ENCODE measurements at places on chromosomes 5 and 9.

DNA sequence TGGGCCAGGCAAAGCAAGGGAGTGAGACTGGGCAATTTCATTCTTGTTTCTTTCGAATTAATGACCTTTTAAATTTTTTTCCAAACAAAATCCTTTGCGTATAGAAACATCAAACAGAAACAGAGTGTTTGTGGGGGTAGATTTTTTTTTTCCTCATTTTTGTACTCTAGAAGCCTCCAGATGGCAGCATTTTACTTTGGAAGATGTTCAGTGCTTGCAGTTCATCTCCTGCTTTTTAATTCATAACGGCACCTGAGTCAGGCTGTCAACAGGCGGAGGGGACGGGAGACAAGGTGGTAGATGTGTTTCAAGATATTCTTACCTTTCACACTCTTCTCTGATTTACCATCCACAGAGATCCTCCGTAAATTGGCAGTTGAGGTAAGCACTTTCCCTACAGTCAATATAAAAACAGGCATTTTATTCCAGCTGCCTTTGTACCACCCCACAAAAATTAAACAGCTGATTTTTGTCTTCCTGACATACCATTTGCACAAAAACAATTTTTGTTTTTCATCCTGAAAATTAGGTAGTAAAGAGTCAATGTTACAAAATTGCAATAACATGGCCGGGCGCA lies 99.5 kb upstream of the FBXL17 start:
- DNase-seq, result no peak

DNA sequence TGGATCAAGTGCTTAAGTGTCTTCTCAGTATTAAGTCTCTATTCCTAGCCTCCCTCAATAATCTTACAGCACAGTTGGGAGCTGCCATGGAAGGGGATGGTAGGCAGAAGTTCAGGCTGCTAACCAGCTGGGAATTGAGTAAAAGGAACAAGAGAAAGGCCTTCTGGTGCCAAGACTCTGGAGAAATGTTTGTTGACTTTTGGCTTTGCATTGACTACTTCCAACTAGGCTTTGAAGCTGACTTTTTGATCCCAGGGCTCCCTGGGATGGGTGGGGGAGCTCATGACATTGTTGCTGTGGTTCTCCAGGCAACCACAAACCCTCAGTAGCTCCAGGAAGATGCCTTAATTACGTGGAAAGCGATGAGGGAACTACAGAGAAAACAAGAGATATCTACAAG lies 85.2 kb upstream of the HTR4 start:
- no peak for DNase-seq

DNA sequence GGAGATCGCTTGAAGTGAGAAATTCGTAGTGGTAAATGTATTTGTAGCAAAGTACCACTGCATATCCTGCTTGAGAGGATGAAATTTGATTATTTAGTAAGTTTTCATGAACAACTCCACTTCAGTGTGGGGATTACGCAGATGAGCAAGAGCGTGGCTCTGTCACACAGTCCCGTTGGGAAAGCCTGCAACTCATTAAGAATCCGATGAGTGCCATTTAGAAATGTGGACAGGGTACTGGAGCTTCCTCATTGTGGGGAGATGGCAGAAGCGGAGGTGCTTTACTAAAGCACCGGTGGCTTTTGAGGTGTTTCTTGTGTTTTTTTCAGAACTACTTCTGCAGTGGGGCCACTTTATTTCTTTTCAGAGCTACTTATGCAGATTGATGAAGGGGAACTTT lies 1.4 kb downstream of the TJP2 start:
- no peak for DNase-seq

DNA sequence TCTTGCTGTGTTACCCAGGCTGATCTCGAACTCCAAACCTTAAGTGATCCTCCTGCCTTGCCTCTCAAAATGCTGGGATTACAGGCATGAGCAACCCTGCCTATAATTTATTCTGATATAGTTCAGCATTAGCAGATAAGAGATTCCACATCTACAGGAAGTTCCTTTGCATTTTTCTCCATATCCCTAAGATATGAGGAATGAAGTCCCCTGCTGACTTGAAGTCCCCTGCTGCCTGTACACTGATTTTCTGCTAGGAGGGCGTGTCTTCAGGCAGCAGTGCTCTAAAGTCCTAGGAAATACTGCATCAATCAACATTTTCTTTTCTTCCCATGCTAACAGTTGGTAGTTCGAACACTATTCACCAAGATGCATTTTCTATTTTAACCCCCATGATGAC lies 105.8 kb downstream of the ARHGAP26 start:
- DNase-seq, result no peak

DNA sequence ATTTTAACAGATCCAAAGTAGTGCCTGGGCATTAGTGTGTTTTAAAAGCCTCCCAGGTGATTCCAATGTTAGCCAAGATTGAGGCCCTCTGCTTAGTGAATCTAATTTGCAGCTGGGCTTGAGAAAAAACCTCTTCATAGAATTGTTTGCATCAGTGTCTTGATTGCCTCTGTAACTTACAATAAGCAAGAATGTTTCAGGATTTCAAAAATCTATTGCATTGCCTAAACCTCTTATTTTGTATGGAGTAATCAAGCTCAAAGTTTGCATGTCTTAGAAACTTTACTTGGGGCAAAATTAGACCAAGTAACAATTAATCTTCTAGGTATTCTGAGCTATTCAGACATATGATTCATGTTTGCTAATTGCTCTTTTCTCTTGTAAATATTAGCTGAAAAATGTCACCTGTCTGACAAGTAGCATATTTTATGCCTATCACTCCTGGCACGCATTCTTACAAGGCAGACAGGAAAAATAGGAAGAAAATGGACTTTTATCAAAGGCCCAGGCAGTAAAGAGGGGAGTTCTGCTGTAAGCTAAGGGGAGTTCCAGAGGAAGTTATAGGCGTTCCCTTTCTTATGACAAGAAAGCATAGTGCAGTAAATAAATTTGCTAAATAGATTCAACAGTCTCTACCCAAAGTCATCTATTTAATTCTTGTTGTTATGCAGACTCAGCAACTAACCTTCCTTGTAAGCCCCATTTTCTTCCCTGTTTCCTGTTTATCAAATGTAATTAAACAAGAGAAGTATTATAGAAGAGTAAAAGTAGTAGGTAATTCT lies 21.0 kb downstream of the PDCD1LG2 start:
- no peak for DNase-seq

- DNase-seq, result no peak
Measured at GRCh38 chr5:61275841-61276240, 56.2 kb upstream of the ZSWIM6 start.

DNA sequence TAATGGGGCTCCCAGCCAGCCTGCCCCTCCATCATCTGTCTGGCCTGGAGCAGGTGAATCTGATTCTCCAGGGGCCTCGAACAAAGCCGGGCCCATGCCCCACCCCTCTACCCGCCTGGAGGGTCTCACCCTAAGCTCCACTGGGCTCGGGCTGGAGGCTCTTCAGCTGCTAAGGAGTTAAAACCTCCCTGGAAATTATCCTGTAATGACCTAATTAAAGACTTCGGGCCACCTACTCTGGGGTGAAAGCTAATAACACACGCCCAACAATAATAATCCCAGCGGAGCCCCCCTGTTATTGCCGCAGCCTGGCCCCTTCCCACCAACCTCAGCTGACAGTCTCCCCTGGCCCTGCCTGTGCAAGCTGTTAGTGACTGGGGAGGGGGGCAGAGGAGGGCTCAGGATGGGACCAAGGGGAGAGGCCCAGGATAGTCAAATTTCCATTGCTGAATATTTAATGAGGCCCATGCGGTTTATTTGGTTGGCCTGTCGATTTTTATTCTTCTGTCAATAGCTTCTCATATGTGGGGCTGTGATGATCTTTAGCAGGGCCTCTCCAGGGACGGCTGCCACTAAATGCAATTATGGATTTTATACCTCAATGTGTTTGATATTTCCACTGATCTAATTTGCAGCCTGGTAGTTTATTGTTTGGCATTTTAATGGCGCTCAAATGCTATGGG lies 25.7 kb downstream of the LMX1B start:
- no peak for DNase-seq
